Activated T-cell treated with anti-CD3 and anti-CD28 coated beads, Interleukin-2, amount 50 U/mL, for 4 hours (primary cell): ENCODE measurements at places on chromosomes 11 and 22. TPM values are rescaled to one million over a fixed set of nuclear protein-coding genes. Genes with fewer than 3 reads are reported as not detected.
A peak's percentile ranks its signal among the peaks of the same experiment; 100 is the strongest.

The TPBGL gene
- total RNA-seq, result 0.40 TPM

The PAMR1 gene
- total RNA-seq, result not detected

The MDK gene
- total RNA-seq, result 2.9 TPM

The PIH1D2 gene
- 0.34 TPM for total RNA-seq

The SLC17A6 gene
- not detected for total RNA-seq

The ETS1 gene
- 258 TPM for total RNA-seq

The TRIM49 gene
- total RNA-seq, result not detected

- no peak for DNase-seq
These were observed 64.9 kb downstream of the NAV2 start for GRCh38 chr11:19777377-19778102.

- DNase-seq, result no peak
These were observed 81.7 kb downstream of the BCR start for GRCh38 chr22:23261900-23262450.

GRCh38 chr22:32903507-32903906 is 102.0 kb downstream of the TIMP3 start:
- no peak for DNase-seq

DNA sequence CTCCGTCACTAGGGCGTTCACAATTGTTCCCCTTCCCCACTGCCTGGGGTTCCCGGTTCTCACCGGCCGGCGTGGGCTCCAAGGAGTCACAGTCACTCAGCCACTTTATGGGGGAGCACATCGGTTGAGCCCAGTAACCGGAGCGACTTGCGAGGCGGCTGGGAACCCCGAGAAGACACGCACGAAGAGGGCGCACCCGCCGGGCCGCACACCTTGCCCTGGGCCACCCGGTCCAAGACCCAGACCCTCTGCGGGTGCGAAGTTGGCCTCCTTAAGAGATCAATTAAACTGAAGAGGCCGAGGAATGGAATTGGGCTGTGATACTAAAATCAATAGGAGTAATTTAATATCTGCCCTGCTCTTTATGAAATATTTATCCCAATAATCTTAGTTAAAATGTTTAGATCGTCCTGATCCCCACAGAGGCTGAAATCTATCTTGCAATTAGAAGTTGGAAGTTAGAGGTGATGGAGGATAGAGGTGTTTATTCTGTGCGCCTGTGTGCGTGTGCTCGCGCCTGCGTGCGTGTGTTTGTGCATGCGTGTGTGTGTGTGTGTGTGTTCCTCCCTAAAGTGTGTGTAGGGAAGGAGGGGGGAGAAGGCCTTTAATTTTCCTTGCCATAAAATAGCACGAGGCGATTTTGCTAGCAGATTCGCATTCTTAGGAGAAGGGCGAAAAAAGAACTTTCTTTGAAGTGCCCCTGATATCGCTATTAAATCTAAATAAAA is 954 bp upstream of the MN1 start:
- DNase-seq, result no peak

- no peak for DNase-seq
These were observed 28.3 kb upstream of the SOX10 start for GRCh38 chr22:38012604-38013072.

- DNase-seq, result no peak
These were observed 138.1 kb downstream of the SBF2 start for GRCh38 chr11:10155793-10156490.

DNA sequence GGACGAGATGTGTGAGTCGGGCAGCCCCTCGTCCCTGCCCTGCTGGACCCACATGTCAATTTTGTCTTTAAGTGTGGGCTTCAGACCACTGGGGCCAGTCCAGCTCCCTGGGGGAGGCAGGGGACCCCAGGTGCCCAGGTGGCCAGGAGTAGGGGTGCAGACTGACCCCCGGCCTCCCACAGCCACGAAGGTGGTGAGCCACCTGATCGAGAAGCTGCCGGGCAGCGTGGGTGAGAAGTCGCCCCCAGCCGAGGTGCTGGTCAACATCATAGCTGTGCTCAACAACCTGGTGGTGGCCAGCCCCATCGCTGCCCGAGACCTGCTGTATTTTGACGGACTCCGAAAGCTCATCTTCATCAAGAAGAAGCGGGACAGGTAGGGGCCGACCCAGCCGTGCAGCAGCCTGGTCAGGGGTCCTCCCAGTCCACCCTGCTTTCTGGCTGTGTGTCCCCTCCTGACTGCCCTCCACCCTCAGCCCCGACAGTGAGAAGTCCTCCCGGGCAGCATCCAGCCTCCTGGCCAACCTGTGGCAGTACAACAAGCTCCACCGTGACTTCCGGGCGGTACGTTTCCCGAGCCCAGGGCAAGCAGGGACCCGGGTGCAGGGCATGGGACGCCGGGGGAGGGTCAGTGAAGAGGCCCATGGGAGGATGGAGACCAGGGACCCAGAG is 9.9 kb downstream of the PKP3 start:
- peak; percentile 5 for DNase-seq

DNA sequence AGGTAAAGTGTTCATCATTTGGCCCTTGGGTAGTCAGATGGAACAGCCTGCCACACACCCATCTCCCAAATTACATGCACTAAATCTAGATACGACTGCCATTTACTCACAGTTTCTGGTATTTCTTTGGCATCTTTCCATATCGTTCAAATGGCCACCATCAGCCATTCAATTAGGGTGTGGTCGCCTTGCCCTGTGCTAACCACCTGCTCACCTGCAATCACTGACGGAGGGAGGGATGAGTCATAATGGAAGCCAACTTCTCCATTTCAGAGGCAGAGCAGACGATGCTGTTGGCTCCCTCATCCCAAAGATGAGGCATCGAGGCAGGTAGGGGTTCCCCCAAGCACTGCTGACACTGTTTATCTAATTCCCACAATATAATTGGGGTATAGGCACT is 14.6 kb downstream of the MS4A6A start:
- DNase-seq, result no peak

GRCh38 chr11:65611028-65611757 is 2.8 kb downstream of the MAP3K11 start:
- DNase-seq, result no peak

- no peak for DNase-seq
These were observed 5.1 kb upstream of the TRMU start for GRCh38 chr22:46330426-46330825.

GRCh38 chr11:69832561-69833413 is 13.6 kb upstream of the FGF3 start:
- DNase-seq, result no peak
